Activated CD8-positive, alpha-beta memory T cell treated with anti-CD3 and anti-CD28 coated beads for 48 hours (primary cell): ENCODE measurements at places on chromosomes 6 and 20.

- no peak for DNase-seq
Observed at GRCh38 chr20:21087862-21088540, 18.2 kb downstream of the LINC00237 start.

DNA sequence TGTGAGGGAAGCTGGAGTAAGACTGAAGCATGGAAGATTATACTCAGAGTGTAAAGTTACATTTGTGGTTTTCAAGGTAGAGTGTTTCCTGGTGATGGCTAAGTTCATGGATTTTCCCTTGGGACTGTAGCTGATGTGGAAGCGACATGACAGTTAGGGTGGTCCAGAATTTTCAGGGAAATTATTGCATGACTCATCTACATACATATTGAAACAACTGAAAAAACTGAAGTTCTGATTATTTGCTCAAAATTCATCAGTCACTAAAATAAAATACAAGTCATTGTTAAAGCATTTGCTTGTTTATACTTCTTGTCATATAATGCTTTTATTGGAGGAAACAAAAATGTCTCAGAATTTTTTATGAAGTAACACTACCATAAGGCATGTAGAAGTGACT is 700.0 kb downstream of the RFPL4B start:
- DNase-seq = no peak

- DNase-seq = no peak
Observed at GRCh38 chr6:84304881-84305280, 77.4 kb upstream of the CEP162 start.

DNA sequence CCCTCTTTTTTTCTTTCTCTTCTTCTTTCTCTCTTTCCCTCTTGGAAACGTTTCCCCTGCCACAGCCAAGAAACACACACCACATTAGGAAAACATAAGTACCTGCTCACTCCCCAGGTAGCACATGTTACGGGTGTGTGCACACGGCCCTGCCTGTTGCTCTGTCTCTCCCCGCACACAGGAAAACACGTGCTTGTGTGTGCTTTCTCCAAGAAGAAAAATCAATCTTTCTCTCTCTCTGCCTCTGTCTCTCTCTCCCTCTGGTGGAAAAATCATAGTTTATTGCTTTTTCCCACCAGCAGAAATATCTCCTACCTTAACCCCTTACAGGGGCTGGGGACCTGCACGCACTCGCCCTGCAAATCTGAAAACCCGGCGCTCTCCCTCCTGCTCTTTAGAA is 102.3 kb downstream of the EDN3 start:
- DNase-seq = no peak

GRCh38 chr6:164628302-164628931 is 681.0 kb downstream of the C6orf118 start:
- DNase-seq = no peak

DNA sequence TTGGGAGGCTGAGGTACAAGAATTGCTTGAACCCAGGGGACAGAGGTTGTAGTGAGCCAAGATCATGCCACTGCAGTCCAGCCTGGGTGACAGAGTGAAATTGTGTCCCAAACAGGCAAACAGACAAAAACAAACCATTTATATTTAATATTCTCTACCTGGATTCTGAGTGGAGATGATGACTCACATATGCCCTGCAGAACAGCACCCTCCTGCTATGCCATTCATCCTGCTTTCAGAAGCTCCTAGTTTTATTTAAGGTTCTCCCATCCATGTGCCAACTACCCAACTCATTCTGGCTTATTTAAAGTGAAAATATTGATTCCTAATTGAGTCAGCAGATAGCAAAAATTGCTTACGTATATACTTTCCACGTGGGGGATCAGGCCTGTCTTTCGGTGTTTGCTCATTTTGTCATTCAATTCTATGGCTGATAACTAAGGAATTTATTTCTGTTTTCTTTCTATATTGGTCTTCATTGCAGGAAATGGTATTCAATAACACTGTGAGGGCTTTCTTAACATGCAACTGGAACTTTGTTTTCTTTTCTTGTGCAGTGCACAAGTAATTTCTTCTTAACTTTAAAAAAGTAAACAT is 459.1 kb upstream of the JAG1 start:
- no peak for DNase-seq

GRCh38 chr6:144947398-144947976 is 662.4 kb downstream of the UTRN start:
- DNase-seq = no peak

DNA sequence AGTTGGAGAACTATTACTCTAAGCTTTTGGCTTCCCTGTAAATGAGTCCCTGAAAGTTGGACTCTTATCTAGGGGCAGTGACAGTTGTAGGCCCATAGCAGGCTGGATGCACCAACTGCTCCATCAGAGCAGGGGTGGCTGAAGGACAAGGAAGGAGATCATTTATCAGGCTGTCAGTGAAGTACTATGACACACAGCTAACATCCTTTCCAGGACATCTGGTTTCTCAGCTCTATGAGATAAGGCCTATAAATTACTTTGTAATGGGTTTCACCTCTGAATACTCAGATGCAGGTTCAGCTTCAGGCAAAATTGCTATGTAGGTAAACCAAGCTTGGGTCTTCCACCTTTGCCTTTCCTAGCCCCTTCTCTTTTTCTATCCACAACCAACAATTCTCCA is 468.5 kb downstream of the KIF16B start:
- DNase-seq = no peak

- DNase-seq = no peak
Observed at GRCh38 chr20:38651154-38651553, 49.5 kb downstream of the ARHGAP40 start.

GRCh38 chr6:166313255-166314070 is 5.3 kb upstream of the PRR18 start:
- DNase-seq = no peak
